Stimulated activated CD8-positive, alpha-beta memory T cell treated with anti-CD3 and anti-CD28 coated beads, Interleukin-7, amount 100 ng/mL, for 1 hour (primary cell): ENCODE measurements at places on chromosomes 7 and 10.

DNA sequence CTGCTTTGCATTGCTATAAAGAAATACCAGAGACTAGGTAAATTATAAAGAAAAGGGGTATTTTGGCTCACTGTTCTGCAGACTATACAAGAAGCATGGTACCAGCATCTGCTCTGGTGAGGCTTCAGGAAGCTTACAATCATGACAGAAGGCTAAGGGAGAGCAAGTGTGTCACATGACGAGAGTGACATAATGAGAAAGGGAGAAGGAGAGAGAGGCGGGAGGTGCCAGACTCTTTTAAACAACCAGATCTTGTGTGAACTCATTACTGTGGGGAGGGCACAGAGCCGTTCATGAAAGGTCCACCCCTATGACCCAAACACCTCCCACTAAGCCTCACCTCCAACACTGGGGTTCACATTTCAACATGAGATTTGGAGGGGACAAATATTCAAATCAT lies 59.0 kb upstream of the WNT16 start:
- DNase-seq = no peak

DNA sequence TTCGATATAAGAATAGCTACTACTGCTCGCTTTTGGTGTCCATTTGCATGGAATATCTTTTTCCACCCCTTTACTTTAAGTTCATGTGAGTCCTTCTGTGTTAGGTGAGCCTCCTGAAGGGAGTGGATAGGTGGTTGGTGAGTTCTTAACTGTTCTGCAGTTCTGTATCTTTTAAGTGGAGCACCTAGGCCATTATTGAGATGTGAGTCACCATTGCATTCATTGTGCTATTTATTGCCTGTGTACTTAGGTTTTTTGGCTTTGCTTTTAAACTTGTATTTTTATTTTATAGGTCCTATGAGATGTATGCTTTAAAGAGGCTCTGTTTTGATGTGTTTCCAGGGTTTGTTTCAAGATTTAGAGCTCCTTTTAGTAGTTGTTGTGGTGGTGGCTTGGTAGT lies 1430.8 kb downstream of the REEP3 start:
- DNase-seq = no peak

GRCh38 chr7:137903382-137904169 lies 56.8 kb upstream of the DGKI start:
- DNase-seq = peak; percentile 32

DNA sequence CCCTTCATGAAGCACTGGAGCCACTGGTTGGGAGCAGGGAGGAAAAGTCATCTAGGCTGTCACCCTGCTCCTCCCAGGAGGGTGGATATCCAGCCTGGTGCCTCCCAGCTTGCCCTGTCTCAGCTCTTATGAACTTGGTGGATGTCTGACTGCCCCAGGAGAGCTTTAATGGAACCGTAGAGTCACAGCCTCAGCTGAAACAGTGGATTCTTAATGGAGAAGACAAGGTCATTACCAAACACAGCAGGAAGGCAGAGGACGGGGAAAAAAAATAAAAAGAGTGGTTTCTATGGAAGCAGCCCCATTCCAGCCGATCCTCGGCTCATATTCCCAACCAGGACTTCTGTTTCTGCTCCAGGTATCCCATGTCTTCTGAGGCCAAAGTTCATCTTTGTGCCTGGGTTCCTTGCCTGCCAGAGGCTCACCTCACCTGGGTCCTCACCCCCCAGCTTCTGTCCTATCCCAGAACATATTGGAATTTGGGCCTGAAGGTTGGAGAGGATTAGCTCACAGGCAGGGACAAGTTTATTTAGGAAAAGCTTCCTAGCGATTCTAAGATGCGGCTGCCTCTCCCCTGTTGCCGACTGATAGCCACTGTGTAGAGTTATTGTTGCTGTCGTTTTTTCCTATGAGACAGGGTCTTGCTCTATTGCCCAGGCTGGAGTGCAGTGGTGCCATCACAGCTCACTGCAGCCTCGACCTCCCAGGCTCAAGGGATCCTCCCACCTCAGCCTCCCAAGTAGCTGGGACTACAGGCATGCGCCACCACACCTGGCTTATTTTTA lies 15.6 kb downstream of the CCL26 start:
- no peak for DNase-seq

- no peak for DNase-seq
Observed at GRCh38 chr7:142321391-142321790, 63.5 kb upstream of the PRSS58 start.

- DNase-seq = no peak
Observed at GRCh38 chr10:98339799-98340198, 71.8 kb upstream of the LOXL4 start.

GRCh38 chr7:106167439-106168136 lies 55.5 kb upstream of the SYPL1 start:
- DNase-seq = no peak

GRCh38 chr7:137003086-137003485 lies 134.6 kb downstream of the CHRM2 start:
- DNase-seq = no peak

DNA sequence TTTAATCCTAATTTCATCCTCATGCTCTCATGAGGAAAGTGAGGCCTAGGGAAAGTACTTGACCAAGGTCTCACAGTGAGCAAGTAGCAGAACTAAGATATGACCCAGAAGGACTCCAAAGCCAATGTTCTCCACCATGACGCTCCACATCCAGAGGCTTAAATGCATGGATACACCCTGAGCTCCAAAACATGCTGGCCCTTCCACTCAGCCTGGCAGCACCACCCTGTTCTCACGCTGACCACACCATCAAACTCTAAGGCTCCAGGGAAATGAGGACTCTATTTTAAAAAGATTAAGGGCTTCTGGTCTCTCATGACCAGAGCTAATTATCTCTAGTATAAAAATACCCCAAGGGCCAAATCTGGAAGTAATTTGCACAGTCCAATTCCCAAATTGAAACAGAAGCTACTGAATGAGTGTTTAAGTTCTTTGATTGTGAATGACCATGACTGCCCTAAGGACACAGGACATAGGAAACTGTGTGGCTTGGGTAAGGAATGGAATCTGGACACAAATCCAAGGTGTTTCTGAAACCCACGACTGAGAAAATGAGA lies 71.1 kb upstream of the ABLIM1 start:
- DNase-seq = no peak

GRCh38 chr10:22343731-22344130 lies 1.6 kb upstream of the SPAG6 start:
- no peak for DNase-seq

GRCh38 chr10:15333909-15334649 lies 37.0 kb downstream of the FAM171A1 start:
- DNase-seq = no peak

- no peak for DNase-seq
Observed at GRCh38 chr10:105743343-105744056, 1102.4 kb downstream of the SORCS3 start.
